ENCODE measurements at places on chromosomes 3 and 15.

- no peak for DNase-seq
Measured at GRCh38 chr3:85912980-85913379, 954.2 kb downstream of the CADM2 start.

GRCh38 chr3:29189328-29189727, 91.5 kb upstream of the RBMS3 start:
- DNase-seq, result no peak

DNA sequence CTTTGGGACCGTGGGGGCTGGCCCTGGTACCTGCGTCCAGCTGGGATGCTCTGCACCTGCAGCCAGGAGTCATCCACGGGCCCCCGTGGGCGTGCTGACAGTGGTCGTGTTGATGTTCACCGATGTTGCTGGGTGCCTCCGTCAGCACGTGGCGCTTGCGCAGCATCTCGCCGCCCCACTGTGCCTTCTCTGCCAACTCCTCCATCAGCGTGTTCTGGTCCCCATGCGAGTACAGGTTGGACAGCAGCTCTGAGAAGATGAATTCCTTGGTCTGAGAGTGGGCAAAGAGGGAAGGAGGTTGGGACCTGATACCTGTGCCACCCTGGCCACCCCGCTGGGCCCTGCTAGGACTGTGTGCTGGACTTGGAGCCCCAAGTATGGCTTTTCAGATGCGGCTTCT, 61.4 kb downstream of the ADAMTS7 start:
- DNase-seq, result no peak

- DNase-seq, result no peak
Measured at GRCh38 chr3:55538158-55538557, 51.1 kb upstream of the WNT5A start.

- DNase-seq, result no peak
Measured at GRCh38 chr3:39668420-39668819, 141.0 kb upstream of the MYRIP start.

DNA sequence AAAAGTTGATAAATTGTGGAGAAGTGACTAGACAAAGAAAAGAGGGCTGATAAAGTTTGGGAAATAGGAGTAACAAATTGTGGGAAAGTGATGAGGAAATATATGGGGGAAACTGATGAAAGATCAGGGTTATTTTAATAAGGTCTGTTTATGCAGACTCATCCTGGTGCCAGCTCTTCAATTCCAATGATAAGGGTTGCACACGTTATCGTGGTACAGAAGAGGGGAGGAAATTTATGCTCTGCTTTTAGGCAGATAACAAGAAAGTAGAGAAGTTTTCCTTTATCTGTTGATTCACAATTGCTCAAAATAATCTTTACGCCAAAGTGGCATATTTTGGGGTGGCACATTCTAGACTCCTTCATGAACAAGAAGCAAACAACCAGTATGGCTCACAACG, 32.1 kb upstream of the LIPC start:
- no peak for DNase-seq

DNA sequence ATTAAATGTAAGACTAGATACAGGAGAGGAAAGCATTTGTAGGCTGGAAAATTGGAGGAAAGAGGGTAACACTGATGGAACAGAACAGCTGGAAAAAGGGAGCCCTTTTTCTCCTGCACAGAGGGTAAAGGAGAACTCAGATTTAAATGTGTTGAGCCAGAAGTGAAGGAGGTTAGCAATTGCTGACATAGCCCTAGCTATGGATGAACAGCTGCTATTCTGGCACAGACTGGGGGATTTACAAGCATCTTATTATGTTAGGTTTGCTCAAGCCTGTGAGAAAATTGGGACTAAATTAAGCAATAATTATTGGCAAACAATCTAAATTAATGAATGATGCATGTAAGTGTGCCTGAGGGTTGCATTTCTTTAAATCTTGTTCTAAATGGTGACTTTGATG, 40.6 kb upstream of the PRR20G start:
- DNase-seq, result no peak

GRCh38 chr15:31598620-31599019, 272.0 kb downstream of the KLF13 start:
- no peak for DNase-seq

DNA sequence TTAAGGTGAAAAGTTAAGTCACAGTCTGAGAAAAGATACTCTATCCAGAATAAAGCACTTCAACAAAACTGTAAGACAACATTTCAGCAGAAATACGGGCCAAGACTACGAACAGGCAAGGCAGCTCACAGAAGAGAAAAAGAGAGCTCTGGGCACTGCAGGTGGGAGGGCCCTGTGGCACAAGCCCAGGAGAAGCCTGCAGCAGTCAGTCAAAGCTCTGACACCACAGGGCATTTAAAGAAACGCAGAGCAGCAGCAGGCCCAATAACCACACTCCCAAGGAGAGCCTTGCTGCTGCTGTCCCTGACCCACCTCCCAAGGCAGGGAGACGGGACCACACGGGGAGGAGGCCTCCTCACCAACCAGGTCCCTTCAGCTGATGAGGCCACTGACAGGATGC, 19.2 kb downstream of the CHSY1 start:
- no peak for DNase-seq

DNA sequence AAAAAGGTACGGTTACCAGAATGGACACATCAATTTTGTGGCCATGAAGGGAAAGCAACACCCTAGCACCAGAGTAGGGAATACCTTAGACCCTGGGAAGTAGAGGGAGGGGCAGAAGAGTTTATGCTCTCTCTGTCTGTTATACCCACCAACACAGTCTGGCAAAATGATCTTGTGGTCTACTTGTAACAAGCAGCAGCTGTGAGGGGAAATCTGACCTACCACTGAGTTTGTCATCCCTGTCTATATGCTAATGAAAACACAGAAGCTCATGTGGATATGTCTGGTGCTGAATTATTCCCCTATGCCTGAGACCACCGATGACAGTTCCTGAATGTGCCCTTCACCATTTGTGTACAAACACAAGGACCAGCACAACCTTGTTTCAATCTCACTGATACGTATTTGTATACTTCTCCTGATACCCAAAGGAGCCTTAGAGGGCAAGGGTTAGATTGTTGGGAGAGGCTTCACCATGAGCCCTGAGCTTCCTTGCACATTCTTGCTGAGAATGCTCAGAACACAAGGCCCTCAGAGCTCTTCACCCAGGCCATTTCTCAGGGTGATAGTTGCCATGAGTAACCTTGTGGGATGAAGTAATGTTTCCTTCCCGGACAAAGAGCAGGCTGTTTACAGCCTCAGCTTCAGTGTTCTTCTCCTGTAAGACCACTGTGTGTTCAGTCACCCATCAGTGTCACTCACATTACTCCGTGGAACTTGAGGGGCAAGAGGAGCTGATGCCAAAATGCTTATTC, 24.7 kb upstream of the ZNF639 start:
- DNase-seq, result no peak

- no peak for DNase-seq
Measured at GRCh38 chr15:94882071-94882712, 650.8 kb downstream of the MCTP2 start.

DNA sequence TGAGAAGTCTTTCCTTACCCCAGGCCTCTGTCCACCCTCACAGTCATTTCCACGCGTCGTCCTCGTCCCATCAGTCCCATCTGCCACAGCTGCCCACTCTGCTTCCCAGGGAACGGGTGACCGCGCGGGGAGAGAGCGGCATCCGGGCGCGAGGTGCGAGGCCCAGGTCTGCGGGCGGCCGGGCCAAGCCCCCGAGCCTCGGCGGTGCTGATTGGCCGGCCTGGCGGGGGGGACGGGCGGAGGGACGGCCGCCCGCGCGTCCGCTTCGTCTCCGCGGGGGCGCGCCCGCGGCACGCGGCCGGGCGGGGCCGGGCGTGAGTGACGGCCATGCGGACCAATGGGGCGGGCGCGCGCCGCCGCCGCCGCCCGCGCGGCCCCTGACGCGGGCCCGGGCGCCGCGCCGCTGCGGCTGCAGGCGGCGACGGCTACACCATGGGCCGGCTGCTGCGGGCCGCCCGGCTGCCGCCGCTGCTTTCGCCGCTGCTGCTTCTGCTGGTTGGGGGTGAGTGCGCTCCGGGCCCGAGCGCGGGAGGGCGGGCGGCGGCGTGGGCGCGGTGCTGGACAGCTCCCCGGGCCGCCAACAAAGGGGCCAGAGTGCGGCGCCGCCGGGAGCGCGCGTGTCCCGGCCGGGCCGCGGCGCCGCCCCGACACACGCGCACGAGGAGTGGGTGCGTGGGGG, at the start of gene PODXL2:
Gene PODXL2, plus strand, starts transcription at position 398 of the 679 bp plus-strand sequence. Its CDS starts 35 bp downstream, at position 433.
- peak; percentile 69 for DNase-seq

DNA sequence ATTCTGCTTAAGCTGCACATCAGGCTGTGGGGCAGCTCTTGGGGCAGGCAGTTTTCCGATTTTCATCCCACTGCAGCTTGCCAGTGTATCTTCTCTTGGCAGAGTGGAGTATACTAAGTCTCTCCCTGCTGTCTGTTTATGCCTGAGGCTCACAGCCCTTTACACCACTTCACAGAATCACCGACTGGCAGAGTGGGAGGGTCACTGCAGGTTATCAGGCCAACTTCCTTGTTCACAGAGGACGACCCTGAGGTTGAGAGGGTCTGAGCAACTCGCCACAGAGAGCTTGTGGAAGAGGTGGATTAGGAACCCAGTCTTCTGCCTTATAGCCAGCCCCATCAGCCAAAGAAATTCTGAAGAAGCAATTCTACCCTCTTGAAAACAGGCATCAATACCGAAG, 30.9 kb downstream of the KIF9 start:
- DNase-seq, result no peak

GRCh38 chr3:151743855-151744254, 10.1 kb downstream of the AADACL2 start:
- no peak for DNase-seq

DNA sequence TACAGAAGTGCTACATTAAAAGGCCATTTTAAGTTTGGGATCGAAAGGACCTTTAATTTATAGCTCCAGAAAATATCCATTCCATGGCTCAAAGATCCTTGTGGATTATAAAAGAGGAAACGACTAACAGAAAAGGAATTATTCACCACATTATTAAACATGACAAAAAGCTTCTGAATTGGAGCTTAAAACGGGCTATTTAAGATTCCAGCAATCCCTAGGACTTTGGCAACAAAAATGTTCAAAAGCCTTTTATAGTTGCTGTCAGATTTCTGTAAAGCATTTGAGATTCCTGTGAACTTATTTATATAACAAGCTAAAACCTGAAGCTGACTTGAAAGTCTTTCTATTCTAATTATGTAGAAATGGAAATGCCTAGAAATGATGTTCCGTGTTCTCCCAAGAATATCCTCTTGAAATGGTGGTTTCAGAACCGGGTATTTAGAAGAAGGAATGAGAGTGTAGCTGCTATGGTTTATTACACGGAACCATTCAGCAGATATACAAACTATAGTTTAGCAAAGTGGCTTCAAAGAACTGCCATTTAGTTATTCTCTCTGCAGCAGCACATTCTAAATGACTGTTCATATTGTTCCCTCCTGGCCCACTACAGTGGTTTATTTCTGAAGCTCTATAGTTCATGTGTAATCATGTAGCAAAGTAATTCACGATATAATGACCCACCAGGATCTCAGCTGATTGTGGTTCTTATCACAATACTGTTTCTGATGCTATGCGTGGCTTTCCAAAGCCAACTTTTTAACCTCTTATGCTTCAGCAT, 961.7 kb downstream of the FHIT start:
- DNase-seq, result no peak

DNA sequence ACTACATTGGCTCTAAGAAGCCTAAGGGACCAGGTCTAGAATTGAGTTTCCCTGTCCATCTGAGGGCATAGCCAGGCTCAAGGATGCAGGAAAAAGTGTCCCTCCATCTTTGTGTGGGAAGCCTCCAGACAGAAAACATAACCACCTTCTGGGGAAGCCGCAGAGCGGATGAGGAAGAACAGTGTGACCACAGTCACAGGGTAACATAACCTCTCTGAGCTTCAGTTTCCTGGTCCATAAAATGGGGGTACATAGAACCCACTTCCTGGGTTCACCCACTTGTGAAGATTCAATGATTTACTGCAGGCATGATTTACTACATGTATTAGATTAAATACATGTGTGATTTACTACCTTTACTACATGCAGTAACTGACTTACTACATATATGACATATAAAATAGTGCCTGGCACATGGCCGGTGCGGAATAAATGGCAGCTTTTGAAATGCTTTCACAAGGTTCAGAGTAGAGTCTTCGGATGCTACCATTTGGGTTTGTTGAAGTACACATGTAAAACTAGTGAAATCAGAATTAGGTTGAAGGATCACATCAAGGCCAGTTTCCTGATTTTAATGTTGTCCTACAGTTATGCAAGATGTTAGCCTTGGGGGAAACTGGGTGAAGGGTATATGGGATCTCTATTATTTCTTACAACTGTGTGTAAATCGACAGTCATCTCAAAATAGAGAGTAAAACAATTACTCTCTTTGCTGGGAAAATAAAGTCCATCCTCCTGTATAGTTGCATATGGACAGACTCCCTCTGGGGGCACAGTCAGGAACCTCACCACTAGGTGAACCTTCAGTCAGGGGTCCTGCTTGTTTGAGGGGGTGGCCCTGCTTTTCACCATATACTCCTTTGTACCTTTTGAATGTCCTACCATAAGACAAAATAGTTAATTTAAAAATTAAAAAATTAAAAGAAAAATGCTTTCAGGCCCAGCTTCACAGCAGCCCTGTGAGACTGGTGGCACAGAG, 86.0 kb downstream of the SEMA5B start:
- no peak for DNase-seq

- DNase-seq, result no peak
Measured at GRCh38 chr15:71055461-71055860, 59.8 kb upstream of the THSD4 start.

DNA sequence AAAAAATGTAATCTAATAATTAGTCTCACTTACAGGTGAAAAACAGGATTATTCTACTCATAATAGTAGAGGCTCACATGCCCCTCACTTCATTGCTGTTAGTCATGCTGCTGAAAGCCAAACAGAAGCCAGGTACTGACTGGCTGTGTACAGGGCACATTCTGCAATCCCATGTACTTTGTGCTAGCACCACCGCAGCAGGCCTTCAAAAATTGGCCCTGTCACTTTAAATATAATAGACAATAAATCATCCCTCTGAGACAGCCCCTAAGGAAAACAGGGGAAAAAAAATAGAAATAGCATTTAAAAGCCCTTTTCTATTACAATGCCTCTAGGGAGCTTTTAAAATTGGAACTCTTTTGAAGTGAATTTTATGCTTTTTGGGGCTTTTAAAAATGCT, 723.8 kb downstream of the TUSC7 start:
- DNase-seq, result no peak

- DNase-seq, result no peak
Measured at GRCh38 chr15:42528970-42529369, 19.6 kb downstream of the LRRC57 start.

DNA sequence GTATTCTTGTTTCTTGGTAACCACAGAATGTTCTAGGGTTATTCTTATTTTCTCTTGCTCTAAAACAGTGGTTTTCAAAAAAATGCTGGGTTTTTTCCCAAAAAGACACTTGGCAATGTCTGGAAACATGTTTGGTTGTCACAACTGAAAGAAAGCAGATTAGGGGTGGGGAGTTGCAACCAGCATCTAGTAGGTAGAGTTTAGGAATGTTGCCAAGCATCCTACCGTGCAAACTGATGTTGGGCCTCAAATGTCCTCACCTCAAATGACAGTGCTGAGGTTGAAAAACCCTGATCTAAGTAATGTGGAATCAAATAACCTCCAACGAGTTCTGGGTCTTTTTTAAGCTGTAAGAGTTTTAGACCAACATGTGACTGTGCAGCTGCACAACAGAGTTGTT, 270.5 kb upstream of the STT3B start:
- no peak for DNase-seq

- DNase-seq, result no peak
Measured at GRCh38 chr15:61056386-61056785, 172.7 kb downstream of the RORA start.

- no peak for DNase-seq
Measured at GRCh38 chr15:33215941-33216872, 21.7 kb upstream of the FMN1 start.

- no peak for DNase-seq
Measured at GRCh38 chr15:42826251-42826890, 89.4 kb upstream of the CDAN1 start.

Data from activated CD8-positive, alpha-beta memory T cell treated with anti-CD3 and anti-CD28 coated beads for 24 hours (primary cell).